ENCODE measurements at places on chromosomes 5 and 9.

GRCh38 chr9:73611032-73611431 lies 459.4 kb downstream of the ANXA1 start:
- DNase-seq: no peak

- no peak for DNase-seq
Observed at GRCh38 chr9:82108941-82109340, 120.4 kb downstream of the SPATA31D1 start.

DNA sequence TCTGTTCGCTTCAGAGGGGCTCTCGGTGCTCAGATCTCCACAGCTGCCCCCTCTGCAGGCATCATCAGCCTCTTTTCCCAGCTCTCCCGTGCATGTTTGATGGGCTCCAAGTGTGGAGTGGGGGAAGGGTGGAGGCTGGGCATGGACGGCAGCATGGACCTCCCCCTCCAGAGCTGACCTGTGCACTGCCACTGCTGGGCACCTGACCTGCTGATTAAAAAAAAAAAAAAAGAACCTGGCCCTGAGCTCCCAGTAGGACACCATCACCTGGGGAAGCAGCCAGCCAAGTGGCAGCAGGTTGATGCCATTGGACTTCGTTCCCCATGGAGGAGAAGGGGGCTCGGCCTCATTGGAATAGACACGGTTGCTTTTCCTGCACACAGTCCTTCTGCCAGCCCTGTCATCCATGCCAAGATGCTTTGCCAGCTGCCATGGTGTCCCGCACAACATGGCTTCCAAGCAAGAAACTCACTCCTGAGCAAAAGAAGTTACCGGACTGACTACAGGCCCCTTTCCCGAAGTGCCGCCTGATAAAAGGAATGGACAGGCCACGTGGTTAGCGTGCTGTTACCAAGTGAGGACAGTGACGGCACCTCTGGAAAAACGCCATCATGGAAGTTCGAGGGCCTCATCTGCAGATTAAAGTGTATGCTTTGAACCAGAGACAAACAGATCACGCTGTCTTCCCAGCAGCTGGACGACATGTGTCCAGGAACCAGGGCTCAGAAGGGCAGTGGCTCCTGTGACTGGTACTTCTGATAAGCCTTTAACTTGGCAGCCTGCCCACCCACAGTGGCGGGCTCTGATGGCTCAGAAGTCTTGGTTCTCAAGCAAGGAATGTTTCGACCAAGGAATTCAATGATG lies 14.7 kb upstream of the BRD3OS start:
- DNase-seq: no peak

DNA sequence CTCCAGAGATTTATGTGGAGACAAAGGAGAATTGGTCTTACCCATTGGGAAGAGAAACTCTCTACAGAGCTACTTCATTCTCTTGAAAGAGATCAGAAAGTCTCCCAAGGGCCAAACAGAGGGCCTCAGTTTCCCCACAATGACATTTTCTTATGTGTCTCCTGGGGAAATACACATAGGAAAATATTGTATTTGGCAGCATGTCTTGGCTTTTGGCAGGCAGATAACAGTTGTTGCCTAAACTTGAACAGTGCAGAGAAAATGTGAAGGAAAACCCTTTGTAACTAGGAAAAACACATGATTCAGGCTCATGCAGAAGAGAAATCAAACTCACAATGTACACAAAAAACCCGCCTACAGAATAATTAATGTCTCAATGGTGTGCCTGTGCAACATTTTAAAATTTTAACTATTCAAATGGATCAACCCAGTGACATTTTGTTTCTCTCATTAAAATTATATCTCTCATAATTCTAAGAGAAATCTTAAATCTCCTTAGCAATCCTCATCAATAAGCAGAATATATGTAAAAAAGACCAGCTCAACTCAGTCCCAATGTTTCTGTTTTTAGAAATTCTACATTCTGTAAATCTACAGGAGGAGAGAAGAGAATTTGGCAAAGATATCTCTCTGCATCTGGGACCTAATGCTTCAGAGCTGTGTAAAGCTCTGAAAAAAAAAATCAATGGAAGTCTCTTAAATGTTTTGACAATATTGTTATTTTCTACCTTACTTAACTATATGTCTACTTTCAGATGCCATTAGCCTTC lies 205.1 kb downstream of the ADAMTSL1 start:
- no peak for DNase-seq

- no peak for DNase-seq
Observed at GRCh38 chr9:136744773-136745172, 2.0 kb upstream of the LCN10 start.

DNA sequence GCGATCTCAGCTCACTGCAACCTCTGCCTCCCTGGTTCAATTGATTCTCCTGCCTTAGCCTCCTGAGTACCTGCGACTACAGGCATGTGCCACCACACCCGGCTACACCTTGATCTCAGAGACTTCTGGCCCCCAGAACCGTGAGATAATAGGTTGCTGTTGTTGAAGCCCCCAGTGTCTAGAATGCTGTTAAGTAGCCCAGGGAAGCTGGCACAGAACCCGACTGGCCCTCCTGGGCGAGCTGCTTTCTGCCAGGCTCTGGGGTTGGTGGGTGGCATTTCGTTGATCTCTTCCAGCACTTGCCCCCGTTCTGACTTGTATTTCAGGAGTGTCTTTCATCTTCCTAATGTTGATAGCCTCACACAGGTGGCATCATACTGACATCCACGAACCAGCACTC lies 807.1 kb downstream of the CDH9 start:
- DNase-seq: no peak

DNA sequence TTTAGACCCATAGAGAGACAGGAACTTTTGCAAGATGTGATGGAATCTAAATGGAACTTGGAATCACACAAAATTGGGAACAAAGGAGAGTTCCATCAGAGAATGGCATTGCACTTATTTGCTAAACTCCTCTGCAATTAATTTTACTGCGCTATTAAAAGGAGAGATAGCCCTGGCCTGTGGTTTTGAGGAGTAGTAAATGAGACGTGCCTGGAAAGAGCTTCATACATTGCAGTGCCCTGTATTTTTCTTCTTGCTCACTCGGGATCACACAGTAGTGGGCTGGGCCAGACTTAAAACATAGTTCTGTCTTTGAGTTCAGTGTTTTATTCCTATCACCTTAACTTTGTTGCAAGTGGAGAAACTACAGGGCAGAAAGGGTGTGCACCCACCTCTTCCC lies 94.4 kb upstream of the SLC27A6 start:
- DNase-seq: no peak

DNA sequence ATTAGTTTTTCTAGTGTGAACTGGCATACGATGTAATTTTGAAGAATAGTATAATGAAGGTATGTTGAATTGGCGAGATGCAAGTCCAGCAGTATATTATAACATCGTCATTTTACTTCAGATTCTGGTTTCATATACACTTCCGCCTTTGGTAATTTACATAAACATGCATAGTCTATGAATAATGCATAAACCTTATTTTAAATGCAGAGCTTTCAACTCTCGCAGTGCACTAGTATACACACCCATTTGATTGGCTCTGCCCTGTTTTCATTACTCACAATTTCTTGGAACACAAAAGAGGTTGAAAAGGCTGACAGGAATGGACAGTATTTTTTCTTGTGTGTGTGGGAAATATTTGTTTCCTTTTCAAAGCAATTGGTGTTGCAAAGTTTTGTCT lies 128.9 kb upstream of the CCNH start:
- no peak for DNase-seq

- DNase-seq: peak; percentile 61
Observed at GRCh38 chr5:96807075-96807654, 580 bp downstream of the ERAP1 start.
